Natural killer cell treated with Interleukin-12 subunit alpha and Interleukin-12 subunit beta and Interleukin-15 and Interleukin-18, amount 100 ng/mL, for 72 hours (primary cell): ENCODE measurements at places on chromosomes 3 and 15. TPM values are rescaled to one million over a fixed set of nuclear protein-coding genes. Genes with fewer than 3 reads are reported as not detected.

Gene CCR3
- total RNA-seq, result 0.55 TPM

DNA sequence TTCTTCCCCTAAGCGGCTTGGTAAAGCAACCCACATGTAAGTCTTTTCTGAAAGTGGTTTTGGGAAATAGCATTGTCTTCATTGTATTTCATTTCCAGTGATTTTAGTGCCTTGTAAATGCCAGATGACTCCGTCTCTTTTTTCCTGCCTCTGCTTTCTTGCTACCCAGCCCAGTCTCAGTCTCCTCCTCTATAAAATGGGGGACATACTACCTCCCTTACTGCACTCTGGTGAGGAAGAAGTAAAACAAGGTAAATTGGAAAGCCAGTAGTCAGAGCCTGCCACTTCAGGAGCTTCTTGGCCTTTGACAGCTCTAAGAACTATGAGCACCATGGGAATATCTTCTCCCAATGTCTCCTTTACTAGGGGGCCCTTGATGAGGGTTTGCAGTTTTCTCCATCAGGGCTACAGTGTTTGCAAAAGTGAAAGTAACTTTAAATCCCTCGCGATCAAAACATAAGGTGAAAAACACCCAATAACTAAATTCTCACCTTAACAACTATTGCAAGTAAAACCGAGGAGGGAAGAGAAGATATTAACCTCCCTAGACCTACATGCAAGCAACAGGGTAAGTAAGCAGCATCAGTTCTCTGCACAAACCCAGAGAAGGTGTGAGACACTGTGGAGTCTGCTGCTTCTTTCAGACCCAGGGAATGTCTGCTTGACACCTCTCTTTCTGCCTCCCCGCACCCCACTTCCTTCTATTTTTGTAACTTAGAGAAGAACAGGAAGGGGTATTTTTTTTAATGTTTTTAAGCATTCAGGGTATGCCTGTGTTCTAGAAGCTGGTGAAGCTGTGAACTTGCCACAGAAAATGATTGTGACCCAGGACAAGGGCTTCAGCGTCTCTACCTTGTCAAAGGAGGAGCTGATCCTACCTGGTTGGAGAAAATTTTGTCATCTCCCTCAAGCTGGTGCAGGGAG, 159.1 kb upstream of the EOMES start:
- peaks cover 58% of the 10 kb centered on the region for H3K4me1 ChIP-seq
- peak; percentile 65 for DNase-seq
- no peaks in the 10 kb centered on the region for H3K36me3 ChIP-seq
- peak overlapping the region; percentile 83 for H3K4me3 ChIP-seq

GRCh38 chr3:12996181-12996506, 77.1 kb downstream of the IQSEC1 start:
- peaks cover 5% of the 10 kb centered on the region for H3K36me3 ChIP-seq
- peaks cover 48% of the 10 kb centered on the region for H3K4me1 ChIP-seq
- DNase-seq, result no peak
- peak overlapping the region; percentile 91 for H3K27ac ChIP-seq

- peaks cover 28% of the 10 kb centered on the region for H3K4me1 ChIP-seq
- H3K4me3 ChIP-seq, result peak overlapping the region; percentile 94
- H3K36me3 ChIP-seq, result no peaks in the 10 kb centered on the region
- H3K27me3 ChIP-seq, result no peaks in the 10 kb centered on the region
- DNase-seq, result no peak
Measured at GRCh38 chr3:141266797-141267555, 35.4 kb downstream of the PXYLP1 start.

DNA sequence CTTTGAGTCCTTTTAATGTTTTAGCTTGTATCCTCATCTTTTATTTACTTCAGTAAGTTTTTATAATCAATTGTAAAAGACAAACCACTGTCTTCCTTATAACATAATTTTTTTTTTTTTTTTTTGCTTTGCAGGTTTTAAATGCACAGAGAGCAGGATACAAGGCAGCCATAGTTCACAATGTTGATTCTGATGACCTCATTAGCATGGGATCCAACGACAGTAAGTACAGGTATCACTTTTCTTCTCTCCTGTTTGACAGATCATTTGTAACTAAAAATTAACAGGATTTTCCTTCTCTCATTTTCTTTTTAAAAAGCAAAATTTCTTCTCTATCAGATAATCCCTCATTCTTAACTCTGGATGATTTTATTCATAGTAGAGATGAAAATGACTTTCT, 75.4 kb downstream of the PFN2 start:
- H3K27me3 ChIP-seq, result no peaks in the 10 kb centered on the region
- H3K36me3 ChIP-seq, result no peaks in the 10 kb centered on the region
- H3K4me1 ChIP-seq, result peaks cover 13% of the 10 kb centered on the region
- H3K27ac ChIP-seq, result no peak overlapping the region
- no peak overlapping the region for H3K4me3 ChIP-seq

Gene LTF
- total RNA-seq, result 0.20 TPM

DNA sequence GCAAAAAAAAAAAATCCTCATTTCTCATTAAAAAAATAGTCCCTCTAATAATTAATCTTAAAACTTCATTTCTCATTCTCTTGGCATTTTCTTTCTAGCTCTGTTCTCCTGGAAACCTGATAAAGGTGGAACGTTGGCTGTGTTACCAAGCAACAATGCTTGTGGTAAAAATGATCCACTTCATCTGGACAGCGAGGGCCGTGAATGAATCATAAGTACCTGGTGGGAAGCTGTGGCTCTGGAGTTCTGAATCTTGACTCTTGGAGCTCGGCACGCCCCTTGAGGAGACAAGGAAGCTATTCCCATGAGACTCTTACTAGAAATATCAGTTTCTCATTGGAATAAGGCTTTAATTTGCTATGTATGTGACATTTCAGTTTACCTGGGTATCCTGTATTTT, 32.5 kb downstream of the BCL2L10 start:
- peaks cover 31% of the 10 kb centered on the region for H3K4me1 ChIP-seq
- no peaks in the 10 kb centered on the region for H3K36me3 ChIP-seq
- H3K27me3 ChIP-seq, result peaks cover 18% of the 10 kb centered on the region
- no peak for DNase-seq

DNA sequence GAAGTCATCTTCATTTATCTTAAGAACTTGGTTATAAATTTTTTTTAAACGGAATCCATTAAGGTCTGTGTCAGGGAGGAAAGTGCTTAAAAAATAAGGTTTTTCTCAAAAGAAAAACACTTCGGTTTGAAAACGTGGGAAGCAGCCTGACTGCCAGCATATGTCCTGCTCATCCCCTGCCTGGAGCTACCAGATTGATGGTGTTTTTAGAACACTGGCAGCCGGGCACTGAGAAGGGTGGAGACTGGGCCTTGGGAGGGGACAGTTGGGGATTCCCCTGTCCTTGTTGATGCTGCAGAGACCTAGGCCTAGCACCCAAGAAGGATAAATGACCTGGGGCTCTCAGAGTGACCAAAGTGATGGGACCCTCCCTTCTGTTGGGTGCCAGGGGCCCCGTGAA, 296.9 kb downstream of the EPHB1 start:
- H3K27ac ChIP-seq, result no peak overlapping the region
- H3K27me3 ChIP-seq, result no peaks in the 10 kb centered on the region
- no peak for DNase-seq

- peaks cover 5% of the 10 kb centered on the region for H3K27me3 ChIP-seq
- H3K4me3 ChIP-seq, result no peak overlapping the region
- H3K36me3 ChIP-seq, result no peaks in the 10 kb centered on the region
- DNase-seq, result no peak
- no peak overlapping the region for H3K27ac ChIP-seq
- H3K4me1 ChIP-seq, result no peaks in the 10 kb centered on the region
Measured at GRCh38 chr15:48040166-48040817, 80.5 kb upstream of the SLC24A5 start.

DNA sequence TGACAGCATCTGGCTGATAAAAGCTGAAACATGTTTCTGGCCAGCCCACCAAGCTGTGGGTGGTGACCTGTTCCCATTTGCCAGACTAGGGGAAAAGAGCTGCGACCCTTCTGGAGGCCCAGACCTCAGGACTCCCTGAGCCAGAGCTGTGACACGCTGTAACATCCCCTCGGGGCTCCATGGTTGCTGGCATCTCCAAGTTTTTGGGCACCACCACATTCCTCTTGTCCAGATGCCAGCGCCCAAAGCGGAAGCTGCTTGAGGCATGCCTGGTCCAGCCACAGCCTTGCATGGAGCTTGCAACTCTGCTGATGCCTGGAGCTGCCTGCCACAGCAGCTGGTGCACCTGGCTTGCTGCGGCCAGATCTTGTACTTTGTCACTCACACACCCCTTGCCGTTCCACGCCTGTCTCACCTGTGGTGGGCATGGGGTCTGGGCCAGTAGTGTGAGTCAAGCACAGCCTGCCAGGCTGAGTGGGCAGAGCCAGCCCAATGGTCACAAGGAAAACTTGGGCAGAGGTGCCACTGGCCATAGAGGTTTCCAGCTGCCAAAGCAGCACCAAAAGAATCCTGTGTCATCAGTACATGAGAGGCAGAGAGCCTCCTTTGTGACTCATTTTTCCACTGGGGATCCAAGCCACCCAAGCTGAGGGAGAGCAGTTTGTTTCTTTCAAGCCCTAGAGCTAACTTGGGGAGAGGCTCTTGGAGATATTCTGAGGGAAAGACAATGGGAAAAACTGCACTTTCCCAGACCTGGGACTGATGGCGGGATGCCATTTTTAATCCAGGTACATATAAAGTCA, 45.7 kb upstream of the PTX3 start:
- H3K27ac ChIP-seq, result no peak overlapping the region
- H3K4me3 ChIP-seq, result no peak overlapping the region
- DNase-seq, result no peak
- H3K27me3 ChIP-seq, result no peaks in the 10 kb centered on the region

Gene CLDN18
- not detected for total RNA-seq

DNA sequence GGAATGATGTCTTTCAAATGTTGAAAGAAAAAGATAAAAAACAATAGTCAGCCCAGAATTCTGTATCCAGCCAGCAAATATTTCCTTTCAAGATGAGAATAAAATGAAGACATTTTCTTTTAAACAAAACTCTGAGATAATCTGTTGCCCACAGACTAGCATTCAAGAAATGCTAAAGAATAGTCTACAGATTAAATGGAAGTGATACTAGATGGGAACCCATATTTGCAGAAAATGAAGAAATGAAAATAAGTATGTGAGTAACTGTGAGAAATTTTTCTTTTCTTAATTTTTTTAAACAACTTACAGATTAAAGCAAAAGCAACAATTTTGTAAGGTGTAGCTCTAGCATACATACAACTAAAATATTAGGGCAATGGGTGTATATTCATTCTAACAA, 469.8 kb downstream of the IGSF11 start:
- H3K4me3 ChIP-seq, result no peak overlapping the region
- peaks cover 12% of the 10 kb centered on the region for H3K36me3 ChIP-seq
- DNase-seq, result no peak
- H3K27ac ChIP-seq, result no peak overlapping the region

DNA sequence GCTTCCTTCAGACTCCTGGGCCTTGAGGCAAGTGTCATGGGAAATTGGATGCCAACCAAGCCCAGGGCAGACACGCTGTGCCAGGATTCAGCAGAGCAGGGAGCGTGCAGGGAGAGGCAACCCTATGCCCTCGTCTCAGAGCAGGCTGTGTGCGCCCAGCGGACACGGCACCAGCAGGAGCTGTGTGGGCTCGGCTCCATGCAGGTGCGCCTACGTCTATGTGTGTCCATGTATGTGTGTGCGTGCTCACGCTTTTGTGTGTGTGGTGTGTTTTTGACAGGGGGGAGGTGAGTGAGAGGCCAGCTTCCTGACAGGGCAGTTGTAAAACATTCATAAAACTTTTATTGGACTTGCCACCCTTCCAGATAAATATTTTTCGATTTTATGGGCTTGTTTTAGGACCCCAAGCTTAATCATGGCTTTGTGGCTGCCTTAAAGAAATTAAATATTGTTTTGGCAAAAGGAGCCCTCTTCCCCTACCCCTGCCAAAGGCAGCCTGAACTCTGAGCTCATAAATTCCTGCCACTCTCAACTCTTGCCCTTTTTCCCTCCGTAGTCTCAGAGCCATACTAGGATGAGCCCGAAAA, 84.4 kb downstream of the DNAJB8 start:
- no peak for DNase-seq
- H3K4me3 ChIP-seq, result no peak overlapping the region
- H3K27ac ChIP-seq, result no peak overlapping the region
- no peaks in the 10 kb centered on the region for H3K27me3 ChIP-seq
- H3K36me3 ChIP-seq, result no peaks in the 10 kb centered on the region
- peaks cover 6% of the 10 kb centered on the region for H3K4me1 ChIP-seq

DNA sequence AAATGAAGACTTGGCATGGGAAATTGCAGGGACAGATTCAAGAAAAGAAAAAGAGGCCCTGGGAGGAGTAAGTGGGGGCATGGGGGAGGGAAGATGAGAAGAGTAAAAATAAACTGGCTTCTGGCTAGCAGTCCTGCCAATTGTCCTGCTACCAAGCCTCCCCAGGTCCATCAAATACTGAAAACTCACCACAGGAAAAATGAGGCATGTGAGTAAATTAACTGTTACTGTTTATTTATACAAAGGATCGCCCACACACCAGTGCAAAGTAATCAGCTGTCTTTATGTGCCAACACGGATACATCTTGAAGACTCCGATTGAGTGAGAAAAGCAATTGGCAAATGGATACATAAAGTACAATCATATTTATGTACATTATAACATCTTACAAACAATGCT, 10.7 kb upstream of the KLHL25 start:
- no peaks in the 10 kb centered on the region for H3K36me3 ChIP-seq
- DNase-seq, result no peak
- no peak overlapping the region for H3K27ac ChIP-seq
- no peaks in the 10 kb centered on the region for H3K4me1 ChIP-seq
- no peak overlapping the region for H3K4me3 ChIP-seq

Gene THBS1
- 0.31 TPM for total RNA-seq

- H3K36me3 ChIP-seq, result no peaks in the 10 kb centered on the region
- peaks cover 10% of the 10 kb centered on the region for H3K27me3 ChIP-seq
- H3K27ac ChIP-seq, result no peak overlapping the region
- H3K4me1 ChIP-seq, result no peaks in the 10 kb centered on the region
- DNase-seq, result peak; percentile 44
Measured at GRCh38 chr3:13598926-13599886, 50.3 kb downstream of the FBLN2 start.

Gene ACKR2
- 2.3 TPM for total RNA-seq

- no peak within 1 kb of the TSS for H3K27ac ChIP-seq
- H3K4me1 ChIP-seq, result no peaks in the 10 kb centered on the region
- H3K27me3 ChIP-seq, result no peaks in the 10 kb centered on the region
Measured at GRCh38 chr3:63278171-63279004, at the start of gene SYNPR. SYNPR (plus strand) TSS chr3:63278308.

DNA sequence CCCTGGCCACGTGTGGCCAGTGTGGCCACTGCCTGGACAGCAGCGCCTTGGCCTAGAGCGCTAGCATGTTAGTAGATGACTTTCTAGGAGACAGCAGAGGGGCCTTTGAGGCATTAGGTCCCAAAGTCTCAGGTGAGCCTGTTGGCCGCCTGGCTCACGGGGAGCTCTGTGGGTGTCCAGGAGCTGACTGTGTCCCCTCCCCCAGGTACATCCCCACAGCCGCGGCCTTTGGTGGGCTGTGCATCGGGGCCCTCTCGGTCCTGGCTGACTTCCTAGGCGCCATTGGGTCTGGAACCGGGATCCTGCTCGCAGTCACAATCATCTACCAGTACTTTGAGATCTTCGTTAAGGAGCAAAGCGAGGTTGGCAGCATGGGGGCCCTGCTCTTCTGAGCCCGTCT, 17.0 kb downstream of the SEC61A1 start:
- no peak for DNase-seq
- no peaks in the 10 kb centered on the region for H3K27me3 ChIP-seq
- H3K27ac ChIP-seq, result no peak overlapping the region
- peaks cover 32% of the 10 kb centered on the region for H3K36me3 ChIP-seq
